ENCODE measurements at places on chromosomes 12 and 14.

DNA sequence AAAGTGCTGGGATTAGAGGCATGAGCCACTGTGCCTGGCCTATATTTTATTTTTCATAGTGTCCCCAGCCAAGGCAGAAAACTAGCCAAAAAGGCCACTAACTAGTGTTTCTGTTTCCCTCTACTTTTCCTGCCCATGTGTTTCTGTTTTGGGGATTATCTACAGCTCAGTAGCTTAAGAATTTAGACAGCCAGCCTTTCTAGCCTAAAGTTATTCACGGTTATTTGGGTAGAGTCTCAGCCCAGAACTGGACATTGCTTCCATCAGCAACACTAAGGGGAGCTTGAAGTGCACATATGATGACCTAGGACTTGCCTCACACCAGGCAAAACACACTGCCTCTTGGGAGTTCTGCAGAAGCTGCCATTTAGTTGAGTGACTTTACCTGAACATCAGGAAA lies 17.9 kb downstream of the PROX2 start:
- DNase-seq = no peak

DNA sequence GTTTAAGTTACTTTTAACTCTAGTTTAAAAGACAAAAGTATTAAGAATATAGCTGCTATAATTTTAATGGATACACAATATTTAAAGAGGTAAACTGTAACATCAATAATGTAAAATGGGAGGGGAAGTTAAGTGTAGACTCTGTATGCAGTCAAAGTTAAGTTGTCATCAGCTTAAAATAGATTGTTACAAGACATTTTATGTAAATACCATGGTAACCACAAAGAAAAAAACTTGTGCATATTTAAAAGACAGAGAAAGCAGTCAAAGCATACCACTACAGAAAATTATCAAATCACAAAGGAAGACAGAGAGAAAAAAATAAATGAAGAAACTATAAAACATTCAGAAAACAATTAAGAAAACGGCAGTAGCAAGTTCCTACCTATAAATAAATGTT lies 73.3 kb downstream of the CEP128 start:
- no peak for DNase-seq

- DNase-seq = peak; percentile 70
Measured at GRCh38 chr12:50222275-50222783, 55.2 kb upstream of the CERS5 start.

DNA sequence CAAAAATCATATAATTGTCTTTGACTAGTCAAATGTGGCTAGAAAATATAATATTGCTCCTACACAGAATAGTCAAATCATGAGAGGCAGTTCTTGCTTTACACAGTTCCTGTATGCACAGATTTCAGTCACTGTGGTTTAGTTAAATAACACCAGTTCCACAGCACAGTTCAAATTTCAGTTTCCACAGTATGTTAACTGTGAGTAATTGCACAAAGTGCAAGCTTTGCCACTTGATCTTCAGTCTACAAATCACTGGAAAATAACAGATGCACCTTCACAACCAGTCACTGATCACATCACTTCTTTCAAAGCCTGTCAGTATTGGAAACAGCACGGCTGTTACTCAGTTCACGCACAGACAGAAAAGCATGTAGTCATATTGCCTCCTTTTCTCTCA lies 38.7 kb downstream of the KCNH5 start:
- no peak for DNase-seq

DNA sequence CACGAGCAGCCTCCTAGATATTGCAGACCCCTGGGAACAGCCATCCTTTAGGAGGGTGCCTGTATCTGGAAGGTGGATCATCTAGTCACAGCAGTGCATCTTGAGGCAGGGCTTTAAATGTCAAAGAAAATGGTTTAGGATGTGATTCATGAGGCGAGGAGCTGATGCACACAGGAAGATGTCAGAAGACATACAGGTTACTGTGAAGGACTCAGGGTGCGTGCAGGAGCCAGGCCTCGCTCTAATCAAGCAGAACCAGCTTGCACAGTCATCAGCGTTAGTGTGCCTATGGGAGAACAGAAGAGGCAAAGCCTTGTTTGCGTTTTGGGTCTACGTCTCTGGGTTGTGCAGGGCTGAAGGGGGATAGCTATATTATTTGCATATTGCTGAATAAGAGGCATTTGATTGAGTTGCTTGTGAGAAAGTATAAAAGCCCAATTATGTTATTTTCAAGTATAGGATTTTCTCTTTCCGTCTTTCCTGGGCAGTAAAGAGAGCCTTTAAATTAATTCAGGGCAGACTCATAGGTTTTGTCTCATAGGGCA lies 77.3 kb upstream of the RPH3A start:
- no peak for DNase-seq

GRCh38 chr12:118044577-118044976 lies 16.4 kb downstream of the WSB2 start:
- no peak for DNase-seq

GRCh38 chr14:45261209-45261608 lies 8.2 kb upstream of the MIS18BP1 start:
- DNase-seq = no peak

DNA sequence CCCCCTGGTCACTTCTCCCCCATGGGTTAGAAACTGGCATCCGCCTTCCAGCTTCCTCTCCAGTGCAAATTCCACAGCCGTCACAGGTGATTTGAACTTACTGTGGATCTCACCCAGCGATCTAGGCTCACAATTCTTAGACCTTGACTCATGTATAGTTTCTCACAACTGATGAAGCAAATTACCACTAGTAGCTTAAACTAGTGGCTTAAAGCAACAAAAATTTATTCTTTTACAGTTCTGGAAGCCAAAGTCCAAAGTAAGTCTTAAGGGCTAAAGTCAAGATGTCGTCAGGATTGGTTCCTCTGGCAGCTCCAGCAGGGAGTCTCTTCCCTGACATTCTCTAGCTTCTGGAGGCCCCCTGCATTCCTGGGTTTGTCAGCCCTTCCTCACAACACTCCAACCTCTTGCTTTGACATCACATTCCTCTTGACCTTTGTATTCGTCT lies 117.4 kb downstream of the KTN1 start:
- no peak for DNase-seq

GRCh38 chr12:40980427-40980961 lies 207.6 kb upstream of the PDZRN4 start:
- no peak for DNase-seq

GRCh38 chr12:13891902-13892301 lies 89.5 kb downstream of the GRIN2B start:
- DNase-seq = no peak

DNA sequence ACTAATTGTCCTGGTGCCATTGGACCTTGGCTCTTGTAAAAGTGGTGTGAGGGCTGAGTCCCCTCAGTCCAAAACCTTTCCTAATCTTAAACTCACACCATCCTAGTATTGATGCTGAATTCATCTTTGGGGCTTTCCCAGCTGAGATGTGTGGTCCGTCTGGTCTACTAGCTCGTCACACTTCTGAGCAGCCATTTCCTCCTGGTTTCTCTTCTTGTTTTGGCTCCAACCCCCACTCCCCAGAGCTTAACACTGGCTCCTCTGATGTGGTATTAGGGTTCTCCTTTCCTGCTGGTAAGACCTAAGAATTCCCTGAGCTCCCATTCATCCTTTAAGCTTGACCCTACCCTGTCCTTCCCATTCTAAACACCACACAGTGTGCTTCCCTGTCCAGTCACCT lies 900.6 kb downstream of the VRK1 start:
- no peak for DNase-seq

DNA sequence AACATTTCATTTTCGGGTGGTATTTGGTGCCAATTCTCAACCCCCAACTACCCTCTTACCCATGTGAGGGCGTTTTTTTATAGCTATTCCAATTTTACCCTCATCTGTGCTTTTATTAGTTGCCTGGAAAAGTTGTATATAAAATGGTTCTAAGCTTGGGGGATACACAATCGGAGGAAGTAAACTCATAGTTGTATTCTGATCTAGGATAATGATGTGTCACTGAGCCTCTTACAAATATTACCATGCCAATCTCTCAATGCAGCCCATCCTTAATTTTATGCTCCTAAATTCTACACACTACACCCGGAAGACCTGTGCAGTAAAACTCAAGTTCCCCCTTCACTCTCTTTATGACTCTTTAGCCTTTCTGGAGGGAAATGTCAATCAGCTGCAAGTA lies 1206.5 kb upstream of the FLRT2 start:
- DNase-seq = no peak

DNA sequence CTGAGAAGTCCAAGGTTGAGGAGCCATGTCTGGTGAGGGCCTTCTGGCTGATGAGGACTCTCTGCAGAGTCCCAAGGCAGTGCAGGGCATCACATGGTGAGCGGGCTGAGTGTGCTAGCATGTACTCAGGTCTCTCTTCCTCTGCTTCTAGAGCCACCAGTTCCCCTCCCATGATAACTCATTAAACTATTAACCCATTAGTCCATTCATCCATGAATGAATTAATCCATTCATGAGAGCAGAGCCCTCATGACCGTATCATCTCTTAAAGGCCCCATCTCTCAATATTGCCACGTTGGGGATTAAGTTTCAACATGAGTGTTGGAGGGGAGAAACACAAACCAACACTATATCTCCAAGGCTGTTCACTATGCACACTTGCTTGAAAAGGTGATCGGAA lies 83.7 kb downstream of the TMEM30B start:
- DNase-seq = no peak

DNA sequence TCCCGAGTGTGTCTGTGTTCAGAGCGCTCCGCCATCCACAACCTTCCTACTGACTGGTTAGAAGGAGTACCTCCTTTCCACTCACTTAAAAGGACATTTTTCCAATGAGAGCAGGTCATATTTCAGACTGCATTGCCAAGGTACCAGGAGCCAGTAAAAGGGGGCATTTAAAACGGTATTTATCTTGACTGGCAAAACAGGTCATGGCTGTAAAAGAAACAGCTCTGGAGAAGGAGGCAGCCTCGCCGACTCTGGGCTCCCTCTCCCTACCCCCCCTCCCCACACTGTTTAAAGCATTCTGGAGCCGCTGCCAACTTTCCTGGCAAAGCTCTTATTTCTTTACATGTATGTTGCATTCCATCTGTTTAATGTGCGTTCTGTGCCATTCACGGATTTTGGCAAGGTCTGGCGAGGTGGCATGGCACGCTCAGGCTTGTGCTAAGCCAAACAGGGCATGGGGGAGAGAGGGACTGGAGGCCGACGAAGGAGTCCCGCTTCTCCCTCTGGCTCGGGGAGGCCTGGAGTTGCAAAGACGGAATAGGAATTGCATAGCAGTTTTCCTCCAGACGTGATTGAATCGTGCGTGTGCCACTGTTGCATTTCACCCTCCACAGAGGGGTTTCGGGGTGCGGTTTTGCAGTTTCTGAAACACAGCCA lies 41.2 kb upstream of the MED13L start:
- DNase-seq = no peak

DNA sequence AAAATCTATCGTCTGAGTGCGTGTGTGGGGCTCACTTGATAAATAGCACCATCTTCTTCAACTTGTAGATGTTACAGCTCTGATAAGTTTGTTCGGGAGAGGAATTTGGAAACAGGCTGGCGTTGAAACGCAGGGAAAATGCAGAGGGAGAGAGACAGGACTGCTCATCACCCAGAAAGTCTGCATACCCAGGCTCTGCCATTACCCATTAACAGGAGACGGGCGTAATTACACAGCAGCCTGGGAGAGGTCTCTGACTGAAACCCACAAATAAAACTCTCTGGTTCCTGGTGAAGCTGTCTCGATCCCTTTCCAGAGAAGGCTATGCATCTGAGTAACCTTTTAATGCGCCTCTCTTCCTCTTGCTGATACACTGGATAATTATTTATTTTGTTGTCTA lies 547.3 kb downstream of the BCL11B start:
- DNase-seq = no peak

DNA sequence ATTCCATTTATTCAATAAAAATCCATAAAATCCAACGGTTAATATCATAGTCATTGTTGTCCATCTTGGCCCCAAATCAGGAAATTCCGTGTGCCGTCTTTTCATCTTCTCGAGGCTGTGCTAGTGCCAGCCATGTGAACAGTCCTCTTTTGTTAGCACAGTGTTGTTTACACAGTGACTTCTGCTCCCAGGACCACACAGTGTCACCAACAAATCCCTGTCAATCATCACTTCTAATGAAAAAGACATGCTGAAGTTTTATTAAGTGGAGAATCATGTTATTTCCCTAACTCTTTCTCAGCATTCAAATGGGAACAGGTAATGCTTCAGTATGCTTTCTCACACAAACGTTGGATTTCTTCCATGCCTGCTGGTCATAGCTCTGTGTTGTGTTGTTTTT lies 1.9 kb upstream of the SLCO1A2 start:
- no peak for DNase-seq

DNA sequence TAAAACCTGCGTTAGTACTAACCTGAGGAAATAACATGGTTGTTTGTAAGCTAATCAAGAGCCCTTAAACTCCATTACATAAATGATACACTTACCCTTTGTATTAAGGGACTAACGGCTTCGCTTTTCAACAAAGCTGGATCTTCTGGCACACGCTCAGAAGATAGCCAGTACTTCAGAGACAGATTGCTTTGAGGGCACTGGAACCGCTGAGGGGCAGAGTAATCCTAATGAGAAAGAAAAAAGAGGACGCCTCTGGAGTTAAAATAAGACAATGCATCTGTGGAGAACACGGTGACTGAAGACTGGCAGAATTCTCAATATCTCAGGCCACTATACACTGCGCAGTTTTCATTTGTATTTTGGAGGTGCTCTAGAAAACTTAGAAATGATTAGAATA lies 1.5 kb upstream of the KTN1 start:
- DNase-seq = no peak

DNA sequence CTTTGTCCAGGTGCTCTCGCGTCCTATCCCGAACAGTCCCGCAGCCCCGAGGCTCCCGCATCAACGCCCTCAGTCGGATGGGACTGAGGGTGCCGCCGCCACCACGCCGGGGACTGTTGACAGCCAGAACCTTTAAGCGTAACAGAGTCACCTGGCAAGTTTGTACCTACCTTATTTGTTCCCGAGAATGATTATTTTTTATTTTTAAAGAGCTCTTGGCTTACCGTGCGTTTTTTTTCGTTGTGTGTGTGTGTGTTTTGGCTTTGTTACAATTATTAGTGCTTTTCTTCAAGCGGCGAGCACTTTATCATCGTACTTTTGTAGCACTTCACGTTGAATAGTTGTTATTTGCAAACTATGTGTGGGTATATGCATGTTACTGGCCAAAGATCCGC lies 463 bp downstream of the COA8 start:
- no peak for DNase-seq

DNA sequence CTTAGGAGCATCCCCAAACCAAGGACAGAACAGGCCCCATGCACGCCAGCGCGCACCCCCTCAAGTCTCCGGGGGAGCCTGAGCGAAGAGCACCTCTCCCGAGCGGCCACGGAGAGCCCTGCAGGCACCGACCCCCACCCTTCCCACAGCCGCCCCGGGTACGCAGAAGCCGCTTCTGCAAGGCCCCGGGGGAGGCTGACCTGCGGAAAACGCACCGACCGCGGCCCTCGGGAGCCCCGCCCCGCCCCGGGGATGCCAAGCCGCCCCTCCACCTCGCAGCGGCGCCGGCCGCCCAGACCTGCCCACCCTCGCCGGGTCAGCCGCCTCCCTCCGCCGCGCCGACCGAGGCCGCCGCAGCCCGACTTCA lies 385 bp downstream of the CAPRIN2 start:
- no peak for DNase-seq

GRCh38 chr12:57240066-57240921 lies 10.7 kb downstream of the STAC3 start:
- no peak for DNase-seq

- no peak for DNase-seq
Measured at GRCh38 chr12:46519407-46519806, 146.8 kb upstream of the SLC38A2 start.
